ENCODE measurements at places on chromosomes 11 and 22. TPM values are rescaled to one million over a fixed set of nuclear protein-coding genes. Genes with fewer than 3 reads are reported as not detected.

Gene TMEM45B
- 0.48 TPM for total RNA-seq

DNA sequence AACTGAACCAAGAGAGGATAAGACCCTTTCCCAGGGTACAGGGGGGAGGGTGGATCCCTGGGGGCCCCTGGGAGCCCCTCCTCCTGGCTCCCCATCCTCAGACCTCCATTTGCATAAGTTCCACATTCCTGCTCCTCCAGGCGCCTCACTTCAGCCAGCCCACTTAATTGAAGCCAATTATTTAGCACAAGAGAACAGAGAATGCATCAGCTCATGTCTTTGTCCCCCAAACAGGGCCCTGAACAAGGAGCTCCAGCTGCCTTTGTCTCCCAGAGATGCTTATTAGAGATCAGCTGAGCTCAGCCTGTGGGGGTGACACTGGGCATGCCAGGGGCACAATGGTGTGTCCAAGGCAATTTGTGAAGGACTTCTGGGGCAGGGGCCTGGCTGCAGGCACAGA is 89.9 kb upstream of the PRDM11 start:
- no peak for DNase-seq

- no peak for DNase-seq
Observed at GRCh38 chr11:75480185-75481175, 45.3 kb downstream of the GDPD5 start.

DNA sequence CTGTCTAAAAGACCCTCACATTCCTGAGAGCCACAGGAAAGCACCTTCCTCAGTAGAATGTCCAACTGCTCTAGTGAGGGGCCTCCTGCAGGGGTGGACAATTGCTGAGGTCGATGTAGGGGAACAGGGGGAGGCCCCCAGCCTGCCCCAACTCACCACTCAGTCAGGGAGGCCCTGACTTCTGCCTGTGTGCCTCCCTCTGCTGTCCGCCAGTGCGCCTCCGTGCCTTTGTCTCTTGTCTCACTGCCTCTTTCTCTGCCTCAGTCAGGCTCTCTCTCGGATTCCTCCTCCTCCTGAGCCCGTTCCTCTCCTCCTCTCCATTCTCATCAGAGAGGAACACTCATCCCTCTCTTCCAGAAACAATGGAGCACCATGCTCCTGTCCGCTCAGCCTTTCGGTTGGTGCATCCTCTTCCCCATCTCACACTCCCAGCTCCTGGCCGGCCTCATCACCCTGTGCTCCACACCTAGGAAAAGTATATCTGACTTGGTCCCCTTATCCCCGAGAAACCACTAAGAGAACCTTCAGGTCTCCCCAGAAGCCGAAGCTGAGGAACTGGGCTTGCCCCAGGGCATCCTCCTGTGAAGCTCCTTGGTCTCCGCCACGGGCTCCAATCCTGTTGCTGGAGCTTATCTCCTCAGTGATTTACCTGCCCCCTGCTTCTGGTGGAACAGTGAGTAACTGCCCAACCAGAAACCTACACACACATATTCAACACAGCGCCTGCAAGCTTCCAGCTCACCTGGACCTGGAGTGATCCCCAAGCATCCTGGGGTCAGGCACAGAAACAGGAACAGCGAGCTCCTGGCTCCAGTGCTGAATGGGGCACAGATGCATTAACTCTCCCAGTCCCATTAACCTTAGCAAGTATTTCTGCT is 2.3 kb downstream of the B3GAT1 start:
- DNase-seq: no peak

GRCh38 chr11:62792202-62792575 is 383 bp upstream of the TMEM223 start:
- no peak for DNase-seq

Gene CNGA4
- total RNA-seq: not detected

Gene CASP5
- total RNA-seq: not detected

Gene UBQLNL
- not detected for total RNA-seq

Gene APOBEC3A
- total RNA-seq: not detected

GRCh38 chr11:75386942-75387630 is 12.2 kb upstream of the RPS3 start:
- no peak for DNase-seq

Gene TYR
- total RNA-seq: not detected

Gene OR52H1
- not detected for total RNA-seq

Gene GSTT2B
- total RNA-seq: not detected

Gene OR51I1
- total RNA-seq: not detected

- DNase-seq: no peak
Observed at GRCh38 chr11:45384711-45385241, 98.6 kb upstream of the SYT13 start.

DNA sequence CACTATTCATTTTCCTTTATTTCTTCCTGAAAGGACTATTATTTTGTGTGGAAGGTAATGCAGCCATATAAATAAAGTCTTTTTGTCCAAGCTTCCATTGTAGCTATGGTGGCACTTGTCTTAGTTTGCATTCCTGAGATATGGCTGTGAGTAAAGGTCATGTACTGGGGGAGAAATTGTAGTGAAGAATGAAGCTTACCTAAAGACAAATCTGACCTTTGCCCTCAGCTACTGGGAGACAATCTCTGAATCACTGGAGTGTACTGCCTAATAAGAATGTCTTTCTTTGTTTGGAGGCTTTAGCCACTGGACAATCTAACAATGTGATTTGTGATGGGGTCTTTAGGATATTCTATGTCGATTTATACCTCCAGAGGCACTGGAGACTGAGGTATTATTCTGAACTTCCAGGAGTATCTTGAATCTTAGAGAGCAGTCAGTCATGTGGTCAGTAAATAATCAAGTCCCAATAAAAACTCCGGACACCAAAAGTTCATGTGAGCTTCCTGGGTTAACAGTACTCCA is 39.7 kb upstream of the OR5AK2 start:
- DNase-seq: no peak

Gene ALG12
- 14.6 TPM for total RNA-seq

DNA sequence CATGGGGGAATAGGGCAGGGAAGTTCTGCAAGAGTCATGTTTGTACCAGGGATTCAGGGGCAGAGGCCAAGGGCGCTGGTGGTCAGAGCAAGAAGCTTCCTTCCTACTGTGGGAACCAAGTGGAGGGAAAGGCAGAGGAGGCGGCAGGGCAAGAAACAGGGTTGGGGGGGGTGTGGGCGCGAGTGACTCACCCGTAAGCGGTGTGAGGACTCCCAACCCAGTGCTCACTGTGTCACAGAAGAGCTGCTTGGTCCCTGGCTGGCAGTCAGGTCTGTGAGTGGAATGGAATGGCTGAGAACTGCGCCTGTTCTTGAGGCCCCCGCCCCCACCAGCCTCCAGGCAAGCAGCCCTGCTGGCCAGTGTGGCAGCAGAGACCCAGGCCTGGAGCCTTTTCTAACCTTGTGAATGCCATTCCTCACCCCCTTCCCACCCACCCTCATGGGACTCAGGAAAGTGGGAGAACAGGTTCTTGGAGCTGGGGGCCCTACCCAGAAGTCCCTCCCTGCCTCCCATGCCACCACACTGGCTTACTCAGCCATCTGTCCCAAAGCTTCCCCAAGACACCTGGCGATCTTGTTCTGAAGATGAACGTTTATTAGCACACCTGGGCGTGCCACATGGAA is 4.7 kb downstream of the LRRC10B start:
- DNase-seq: no peak

GRCh38 chr22:36839356-36840073 is 21.3 kb upstream of the NCF4 start:
- no peak for DNase-seq

DNA sequence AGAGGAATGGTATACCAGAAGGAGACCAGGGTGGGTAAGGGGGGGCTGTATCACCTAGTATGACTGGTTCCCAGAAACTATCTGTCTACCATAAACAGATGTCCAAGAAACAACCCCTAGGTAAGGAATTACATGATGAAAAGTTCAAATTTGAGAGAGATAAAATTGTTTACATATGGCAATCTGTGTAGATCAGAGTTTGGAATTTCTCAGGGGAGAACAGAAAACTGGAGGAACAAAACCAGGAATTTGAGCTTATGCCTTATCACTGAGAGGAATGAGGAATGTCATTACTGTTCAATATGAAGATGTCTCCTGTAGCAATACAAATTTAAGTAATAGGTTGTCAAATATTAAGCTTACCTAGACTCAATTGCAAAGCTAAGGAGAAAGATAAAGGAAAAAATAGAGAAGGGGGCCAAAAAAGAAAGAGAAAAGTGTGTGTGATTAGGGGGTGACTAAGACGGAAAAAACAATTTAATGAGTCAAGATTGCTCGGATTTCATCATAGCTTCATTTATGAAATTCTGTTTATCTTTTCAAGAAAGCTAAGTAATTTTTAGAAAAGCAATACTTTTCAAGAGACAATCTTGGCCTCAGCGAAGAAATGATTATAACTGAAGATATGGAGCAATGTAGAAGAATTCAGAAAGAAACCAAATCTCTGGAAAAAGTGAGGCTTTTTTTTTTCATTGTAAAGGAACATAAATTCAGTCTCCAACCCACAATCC is 117.8 kb downstream of the APOL5 start:
- no peak for DNase-seq

Gene SCGB1C1
- total RNA-seq: not detected

- no peak for DNase-seq
Observed at GRCh38 chr11:7046474-7047175, 26.3 kb downstream of the NLRP14 start.

- DNase-seq: no peak
Observed at GRCh38 chr22:17876306-17876831, 102.1 kb upstream of the BID start.

DNA sequence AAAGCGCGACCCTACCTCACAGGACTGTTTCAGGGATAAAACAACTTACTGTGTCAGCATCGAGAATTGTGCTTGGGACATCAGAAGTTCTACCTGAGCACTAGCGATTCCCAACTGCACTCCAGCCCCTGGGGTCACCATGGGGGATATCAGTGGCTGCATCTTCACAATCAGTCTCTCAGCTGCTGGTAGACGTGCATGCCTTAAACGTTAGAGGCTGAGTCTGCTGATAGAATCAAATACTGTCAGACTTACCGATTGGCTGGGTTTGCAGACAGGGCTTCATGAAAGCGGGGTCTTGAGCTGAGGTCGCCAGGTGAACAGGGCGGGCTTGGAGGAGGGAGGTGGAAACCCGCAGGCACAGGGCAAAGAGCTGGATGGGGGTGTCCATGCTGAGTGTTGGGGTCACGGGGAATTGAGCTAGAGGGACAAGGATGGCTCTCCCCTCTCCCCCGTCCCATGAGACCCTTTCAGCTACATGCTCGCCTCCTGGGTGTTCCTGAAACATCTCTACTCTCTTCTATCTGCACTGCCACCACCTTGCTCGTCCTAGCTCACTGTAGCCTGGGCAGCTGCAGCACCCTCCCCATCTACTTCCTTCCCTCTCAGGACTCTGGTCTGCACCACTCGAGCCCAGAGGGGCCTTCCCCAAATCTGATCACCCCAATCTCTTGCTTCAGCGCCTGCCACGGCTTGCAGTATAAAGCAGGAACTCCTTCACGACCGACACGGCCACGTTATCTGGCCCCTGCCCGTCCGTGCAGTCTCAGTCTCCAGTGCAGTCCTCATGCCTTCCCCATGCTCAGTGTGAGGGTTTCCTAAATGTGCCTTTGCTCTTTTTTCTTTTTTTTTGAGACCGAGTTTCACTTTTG is 43.5 kb downstream of the ST14 start:
- DNase-seq: no peak

- no peak for DNase-seq
Observed at GRCh38 chr11:11659567-11660362, 38.0 kb upstream of the GALNT18 start.

Gene OR51B2
- not detected for total RNA-seq

DNA sequence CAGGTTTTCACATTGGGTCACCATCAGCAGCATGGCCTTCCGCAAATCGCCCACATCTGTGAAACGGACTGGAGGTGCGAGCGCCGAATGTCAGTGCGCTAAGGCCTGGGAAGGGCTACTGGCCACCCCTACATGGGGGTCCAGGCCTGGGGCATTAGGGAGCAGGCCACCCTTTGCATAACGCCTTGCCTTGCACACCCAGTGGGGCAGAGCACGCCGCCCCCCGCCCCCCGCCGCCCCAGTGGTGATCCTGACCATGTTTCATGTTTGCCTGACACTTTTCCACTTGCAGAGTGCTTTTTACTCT is 2.6 kb downstream of the GRK2 start:
- no peak for DNase-seq

DNA sequence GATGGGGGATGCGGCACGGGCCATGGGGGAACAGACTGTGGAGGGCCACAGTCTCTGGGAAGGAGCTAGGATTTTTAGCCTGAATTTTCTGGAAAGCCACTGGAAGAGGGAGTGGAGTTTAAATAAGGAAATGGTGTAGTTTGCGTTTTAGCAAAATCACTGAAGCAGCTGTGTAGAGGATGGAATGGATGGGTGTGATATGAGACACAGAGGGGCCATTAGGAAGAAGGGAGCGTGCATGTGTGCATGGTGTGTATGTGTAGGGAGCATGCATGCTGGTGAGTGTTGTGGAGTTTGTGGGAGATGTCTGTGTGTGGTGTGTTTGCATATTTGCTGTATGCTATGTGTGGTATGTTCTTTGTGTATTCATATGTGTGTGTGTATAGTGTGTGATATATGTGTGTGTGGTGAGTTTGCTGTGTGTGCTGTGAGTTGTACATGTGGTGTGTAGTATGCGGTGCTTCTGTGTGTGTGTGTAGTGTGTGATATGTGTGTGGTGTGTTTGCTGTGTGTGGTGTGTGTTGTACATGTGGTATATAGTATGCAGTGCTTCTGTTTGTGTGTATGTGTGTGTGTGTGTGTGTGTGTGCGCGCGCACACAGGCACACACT is 67.6 kb downstream of the FBXO7 start:
- DNase-seq: no peak

Gene TRIM51
- total RNA-seq: not detected

GRCh38 chr11:23730307-23730998 is 766.4 kb upstream of the LUZP2 start:
- DNase-seq: no peak

GRCh38 chr11:35214792-35215193 is 75.8 kb downstream of the CD44 start:
- peak; percentile 41 for DNase-seq

Gene GGTLC3
- total RNA-seq: not detected

Gene PATE2
- not detected for total RNA-seq

Gene VSIG10L2
- total RNA-seq: not detected

Gene TPBGL
- total RNA-seq: 0.47 TPM

All from activated T-cell treated with anti-CD3 and anti-CD28 coated beads, Interleukin-2, amount 50 U/mL, for 4 hours (primary cell).